ENCODE measurements at places on chromosomes 2 and 18.

- no peak for DNase-seq
Observed at GRCh38 chr2:172323861-172324597, 103.4 kb upstream of the ITGA6 start.

GRCh38 chr2:168345601-168346000 lies 98.2 kb upstream of the STK39 start:
- peak; percentile 19 for DNase-seq

DNA sequence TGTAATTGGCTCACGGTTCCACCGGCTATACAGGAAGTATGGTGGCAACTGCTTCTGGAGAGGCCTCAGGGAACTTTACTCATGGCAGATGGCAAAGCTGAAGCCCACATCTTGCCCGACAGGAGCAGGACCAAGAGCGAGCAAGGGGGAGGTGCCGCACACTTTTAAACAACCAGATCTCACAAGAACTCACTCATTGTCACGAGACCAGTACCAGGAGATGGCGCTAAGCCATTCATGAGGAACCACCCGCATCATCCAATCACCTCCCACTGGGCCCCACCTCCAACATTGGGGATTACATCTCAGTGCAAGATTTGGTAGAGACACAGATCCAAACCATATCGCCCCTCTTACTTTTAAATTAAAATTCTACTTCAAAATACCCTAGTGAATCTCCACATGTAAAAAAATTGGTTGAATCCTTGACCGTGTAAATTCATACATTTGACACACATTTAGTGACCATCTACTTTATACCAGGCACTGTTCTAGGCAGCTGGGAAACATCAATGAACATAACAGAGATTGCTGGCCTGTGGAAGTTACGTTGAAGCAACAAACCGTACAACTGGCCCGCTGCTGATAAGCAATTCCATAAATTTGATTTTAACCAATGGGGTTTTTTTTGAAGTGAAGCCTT lies 87.6 kb downstream of the ALPK2 start:
- no peak for DNase-seq

DNA sequence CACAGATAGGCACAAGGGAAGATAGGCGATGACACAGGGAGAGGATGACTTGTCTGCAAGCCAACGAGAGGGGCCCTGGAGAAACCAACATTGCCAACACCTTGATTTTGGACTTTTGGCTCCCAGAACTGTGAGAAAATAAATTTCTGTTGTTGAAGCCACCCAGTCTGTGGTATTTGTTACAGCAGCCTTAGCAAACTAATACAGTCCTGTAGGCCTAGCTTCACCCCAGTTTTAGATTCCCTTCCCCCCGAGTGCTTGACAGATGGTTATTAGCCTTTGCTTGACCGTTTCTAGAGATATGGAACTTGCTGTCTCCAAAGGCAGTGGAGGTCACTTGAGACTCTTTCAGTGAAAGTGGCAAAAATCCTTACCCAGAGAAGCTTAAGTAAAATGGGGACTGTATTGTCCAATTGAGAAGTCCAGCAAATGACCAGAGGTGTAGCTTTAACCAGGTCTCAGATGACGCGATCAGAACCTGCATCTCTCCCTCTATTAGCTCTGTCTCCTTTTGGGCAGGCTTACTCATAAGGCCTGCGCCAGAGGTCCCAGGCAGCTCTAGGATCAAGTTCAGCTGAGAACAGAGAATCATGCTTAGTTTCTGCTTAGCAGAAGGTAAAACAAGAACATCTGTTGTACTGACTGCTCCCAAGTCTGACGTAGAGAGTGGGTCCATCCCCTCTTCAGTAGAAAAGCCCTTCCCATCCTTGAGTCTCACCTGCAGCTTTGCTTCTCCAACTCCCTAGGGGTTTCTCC lies 50.4 kb downstream of the MFSD6 start:
- DNase-seq: no peak

- DNase-seq: no peak
Observed at GRCh38 chr2:178277741-178278197, 83.5 kb downstream of the OSBPL6 start.

- no peak for DNase-seq
Observed at GRCh38 chr2:69947325-69947931, 14.0 kb downstream of the ASPRV1 start.
